NCI-H1105 (cell line): ENCODE measurements at places on chromosomes 1 and 21.

DNA sequence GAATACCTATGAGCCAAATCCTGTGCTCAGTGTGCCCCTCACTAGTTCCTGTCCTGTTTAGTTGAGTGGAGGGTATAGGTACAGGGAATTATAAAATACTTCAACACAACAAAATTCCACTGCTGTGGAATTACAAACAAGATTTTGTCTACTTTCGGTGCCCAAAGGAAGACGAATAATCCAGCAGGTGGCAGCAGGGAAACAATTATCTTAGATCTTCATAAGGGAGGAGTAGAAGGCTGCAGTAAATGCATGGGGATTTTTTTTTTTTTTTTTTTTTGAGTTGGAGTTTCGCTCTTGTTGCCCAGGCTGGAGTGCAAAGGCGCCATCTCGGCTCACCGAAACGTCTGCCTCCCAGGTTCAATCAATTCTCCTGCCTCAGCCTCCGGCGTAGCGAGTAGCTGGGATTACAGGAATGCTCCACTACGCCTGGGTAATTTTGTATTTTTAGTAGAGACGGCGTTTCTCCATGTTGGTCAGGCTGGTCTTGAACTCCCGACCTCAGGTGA is 2.0 kb upstream of the PIP5K1A start:
- peak; percentile 69 for DNase-seq

DNA sequence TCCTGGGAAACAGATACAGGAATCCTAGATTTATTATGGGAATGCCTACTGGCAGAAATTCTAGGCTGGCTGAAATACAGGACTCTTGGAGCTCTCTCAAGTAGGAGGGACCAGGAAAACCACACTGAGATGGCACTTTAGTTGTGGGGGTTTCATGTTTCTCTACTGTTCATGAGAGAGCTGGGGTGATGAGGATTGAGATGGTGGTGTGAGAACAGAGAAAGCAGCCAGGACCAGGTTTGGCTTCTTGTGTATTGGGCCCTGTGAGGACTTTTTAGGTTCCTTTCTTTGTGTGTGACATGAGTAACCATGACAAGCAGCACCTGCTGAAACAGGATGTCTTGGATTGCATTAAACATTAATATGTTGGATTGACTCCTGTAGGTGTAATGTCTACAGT is 4.9 kb downstream of the ARID1A start:
- DNase-seq = no peak

GRCh38 chr1:164466429-164466828 is 92.6 kb upstream of the PBX1 start:
- no peak for DNase-seq

- no peak for DNase-seq
These were observed 199.0 kb downstream of the PDE4B start for GRCh38 chr1:65991694-65992093.

DNA sequence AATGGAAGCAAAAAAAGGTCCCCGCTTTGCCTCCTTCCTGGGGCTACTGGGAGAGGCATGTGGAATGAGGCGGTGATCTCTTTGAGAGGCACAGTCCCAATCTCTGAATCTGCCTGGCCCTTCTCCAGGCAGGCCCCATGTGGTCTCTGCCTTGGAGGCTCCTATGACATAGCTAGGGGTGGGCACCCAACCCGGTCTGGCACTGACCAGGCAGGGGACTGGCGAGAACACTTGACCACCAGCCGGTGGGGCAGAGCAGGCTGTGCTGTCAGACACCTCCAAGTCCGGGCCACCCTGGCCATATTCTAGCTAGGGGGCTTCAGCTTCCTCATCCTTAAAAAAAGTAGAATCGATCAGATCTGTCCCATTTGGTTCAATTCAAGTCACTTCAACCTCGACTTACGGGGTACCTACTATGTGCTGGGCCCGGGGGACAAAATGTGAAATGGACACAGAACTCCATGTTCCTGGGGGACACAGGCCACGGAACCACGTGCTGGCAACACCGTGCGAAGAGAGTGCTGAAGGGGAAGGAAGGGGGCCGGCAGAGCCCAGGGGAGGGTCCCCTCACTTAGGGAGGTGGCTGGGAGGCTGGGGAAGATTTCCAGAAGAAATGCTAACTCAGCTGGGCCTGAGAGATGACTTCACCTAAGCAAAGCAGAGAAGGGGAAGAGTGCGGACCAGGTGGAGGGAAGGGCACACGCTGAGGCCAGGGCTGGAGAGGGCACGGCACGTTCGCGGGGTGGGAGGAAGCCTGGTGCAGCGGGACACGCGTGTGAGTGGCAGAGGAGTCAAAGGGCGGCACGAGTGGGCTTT is 33.3 kb downstream of the HSPG2 start:
- DNase-seq = no peak

GRCh38 chr1:230900984-230901383 is 32.7 kb upstream of the C1orf198 start:
- DNase-seq = no peak

DNA sequence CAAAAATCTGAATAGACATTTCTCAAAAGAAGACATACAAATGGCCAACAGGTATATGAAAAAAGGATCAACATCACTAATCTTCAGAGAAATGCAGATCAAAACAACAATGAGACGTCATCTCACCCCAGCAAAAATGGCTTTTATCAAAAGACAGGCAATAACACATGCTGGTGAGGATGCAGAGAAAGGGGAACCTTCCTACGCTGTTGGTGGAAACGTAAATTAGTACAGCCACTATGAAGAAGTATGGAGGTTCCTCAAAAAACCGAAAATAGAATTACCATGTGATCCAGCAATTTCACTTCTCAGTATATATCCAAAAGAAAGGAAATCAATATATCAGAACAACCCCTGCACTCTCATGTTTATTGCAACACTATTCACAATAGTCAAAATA is 65.1 kb upstream of the ATP1B1 start:
- no peak for DNase-seq

GRCh38 chr1:89728381-89728780 is 92.5 kb upstream of the LRRC8D start:
- DNase-seq = no peak

DNA sequence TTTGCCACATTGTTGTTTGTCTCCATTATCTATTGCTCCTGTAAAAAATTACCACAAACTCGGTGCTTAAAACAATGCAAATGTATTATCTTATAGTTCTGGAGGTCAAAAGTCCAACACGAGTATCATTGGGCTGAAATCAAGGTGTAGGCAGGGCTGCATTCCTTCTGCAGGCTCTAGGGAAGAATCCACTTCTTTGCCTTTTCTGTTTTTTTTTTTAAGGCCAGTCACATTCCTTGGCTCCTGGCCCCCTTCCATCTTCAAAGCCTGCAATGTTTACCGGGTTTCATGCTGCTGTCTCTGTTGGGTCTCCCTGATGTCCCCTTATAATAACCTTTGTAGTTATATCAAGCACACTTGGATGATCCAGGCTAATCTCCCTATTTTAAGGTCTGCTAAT is 212.7 kb downstream of the PTBP2 start:
- DNase-seq = no peak

GRCh38 chr1:8595941-8596340 is 221.5 kb downstream of the RERE start:
- no peak for DNase-seq

- no peak for DNase-seq
These were observed 6.3 kb downstream of the KLHL21 start for GRCh38 chr1:6596351-6596750.

- peak; percentile 95 for DNase-seq
These were observed 5.9 kb downstream of the FCGR2A start for GRCh38 chr1:161511018-161511755.

DNA sequence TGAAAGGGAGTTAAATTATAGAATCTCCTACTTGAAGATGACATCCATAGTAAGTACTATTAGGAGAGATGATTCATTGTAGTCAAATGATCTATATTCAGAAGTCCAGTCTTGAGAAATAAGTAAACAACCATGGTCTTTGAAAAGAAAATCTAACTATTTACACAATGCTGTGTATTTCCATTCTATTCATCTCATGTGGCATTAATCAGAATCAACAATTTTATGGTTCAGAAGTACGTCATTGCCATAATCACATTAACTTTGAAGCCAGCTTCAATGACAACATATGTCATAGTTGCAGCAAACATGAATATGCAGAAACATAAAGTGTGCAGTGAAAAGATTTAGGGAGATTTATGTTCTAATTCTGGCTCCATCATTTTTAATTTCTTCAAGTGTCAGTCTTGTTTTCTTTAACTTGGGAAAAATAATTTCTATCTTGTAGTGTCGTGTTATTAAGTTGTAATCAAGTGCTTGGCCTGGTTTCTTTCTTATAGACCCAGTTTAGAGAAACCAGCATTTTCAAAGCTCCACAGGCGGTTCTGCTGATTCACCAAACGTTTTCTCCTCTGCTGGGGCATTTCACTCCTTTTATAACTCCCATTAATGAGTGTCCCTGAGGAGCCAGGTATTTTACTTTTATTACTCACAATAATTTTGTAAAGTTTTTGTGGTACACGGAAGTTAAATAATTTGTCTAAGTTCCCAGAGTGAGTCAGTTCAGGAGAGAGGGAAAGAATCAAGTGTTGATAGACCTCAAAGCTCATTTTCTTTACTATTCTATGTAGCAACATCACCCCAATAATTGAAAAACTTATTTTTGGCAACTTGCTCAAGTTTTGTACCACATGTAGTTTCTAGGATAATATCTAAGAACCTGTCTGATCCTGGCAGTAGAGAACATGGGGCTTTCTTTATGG is 35.9 kb upstream of the PTGS2 start:
- DNase-seq = no peak

GRCh38 chr1:40409467-40409866 is 35.9 kb downstream of the SMAP2 start:
- no peak for DNase-seq

- DNase-seq = peak; percentile 66
These were observed 615 bp upstream of the MRPS15 start for GRCh38 chr1:36464605-36465393.

DNA sequence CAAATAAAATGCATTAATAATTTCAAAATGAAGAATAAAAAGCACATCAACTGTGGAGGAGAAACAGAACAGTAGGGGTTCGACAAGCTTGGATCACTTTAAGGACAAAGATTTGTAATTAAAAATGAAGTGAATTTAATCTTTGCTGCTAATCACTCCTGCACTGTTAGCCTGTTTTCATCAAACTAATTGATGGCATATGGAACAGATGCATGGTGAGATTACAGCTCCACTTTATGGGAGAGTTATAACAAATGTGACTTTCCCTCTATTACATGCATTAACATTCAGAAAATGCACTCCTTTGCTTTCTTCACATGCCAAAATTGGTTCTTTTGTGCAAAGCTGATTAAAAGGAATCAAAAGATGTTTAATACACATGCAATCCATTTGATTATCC is 207.2 kb upstream of the C21orf91 start:
- DNase-seq = no peak

DNA sequence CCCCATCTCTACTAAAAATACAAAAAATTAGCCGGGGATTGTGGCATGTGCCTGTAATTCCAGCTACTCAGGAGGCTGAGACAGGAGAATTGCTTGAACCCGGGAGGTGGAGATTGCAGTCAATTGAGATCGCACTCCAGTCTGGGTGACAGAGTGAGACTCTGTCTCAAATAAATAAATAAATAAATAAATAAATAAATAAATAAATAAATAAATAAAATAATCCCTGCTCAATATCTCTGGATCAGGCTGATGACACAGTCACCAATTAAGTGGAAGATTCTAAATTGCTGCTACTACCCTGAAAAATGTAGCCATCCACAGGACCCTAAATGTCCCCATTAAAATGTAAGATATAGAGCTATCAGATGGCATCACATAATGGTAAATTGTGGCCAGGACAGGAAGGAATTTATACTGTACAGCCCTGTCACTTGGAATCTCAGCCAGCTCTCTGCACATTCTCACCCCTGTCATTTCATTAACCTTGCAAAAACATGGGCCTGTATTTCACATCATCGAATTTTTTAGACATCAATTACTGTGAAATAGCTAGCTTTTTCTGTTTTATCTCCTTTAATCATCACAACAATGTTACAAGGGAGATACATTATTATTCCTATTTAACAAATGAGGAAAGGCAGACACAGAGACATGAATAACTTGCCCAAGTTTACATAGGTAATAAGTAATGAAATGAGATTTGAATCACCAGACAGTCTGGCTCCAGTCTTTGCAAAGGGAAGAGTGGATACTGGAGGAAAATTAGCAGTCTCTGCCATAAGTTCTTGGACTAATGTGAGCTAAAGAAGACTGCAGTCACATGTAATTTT is 56.7 kb upstream of the NTPCR start:
- DNase-seq = no peak

- DNase-seq = no peak
These were observed 2.7 kb upstream of the CDC42BPA start for GRCh38 chr1:227321035-227321434.

DNA sequence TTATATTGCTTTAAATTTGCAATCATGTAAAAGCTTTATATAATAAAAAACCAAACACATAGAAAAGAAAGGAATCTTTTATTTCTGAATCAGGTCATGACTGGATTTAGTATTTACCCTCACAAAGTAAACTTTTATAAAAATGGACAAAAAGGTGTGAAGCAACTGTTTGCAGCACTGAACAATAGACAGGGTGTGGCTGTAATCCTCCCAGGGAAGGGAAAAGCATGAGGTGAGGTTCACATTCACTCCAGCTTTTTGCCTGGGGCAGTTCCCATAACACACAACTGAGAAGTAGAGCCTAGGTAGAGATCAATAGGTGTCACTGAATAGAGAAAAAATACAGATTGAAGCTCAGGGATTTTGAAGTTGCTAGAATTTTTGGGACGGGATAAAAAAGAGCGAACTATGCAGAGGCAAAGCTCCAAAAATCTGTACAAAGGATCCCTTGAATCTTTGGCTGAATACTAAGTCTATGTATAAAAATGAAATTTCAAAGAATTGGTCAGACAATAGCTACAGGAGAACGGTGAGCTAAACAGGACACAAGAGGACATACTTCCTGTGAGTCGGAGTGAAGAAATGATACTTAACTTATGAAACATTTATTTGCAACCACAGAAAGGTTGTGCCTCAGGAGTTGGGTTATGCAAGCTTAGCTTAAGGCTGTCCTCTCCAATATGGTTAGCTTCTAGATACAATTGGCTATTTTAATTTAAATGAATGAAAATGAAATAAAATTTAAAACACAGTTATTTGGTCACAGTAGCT is 162.0 kb upstream of the ZP4 start:
- DNase-seq = no peak

DNA sequence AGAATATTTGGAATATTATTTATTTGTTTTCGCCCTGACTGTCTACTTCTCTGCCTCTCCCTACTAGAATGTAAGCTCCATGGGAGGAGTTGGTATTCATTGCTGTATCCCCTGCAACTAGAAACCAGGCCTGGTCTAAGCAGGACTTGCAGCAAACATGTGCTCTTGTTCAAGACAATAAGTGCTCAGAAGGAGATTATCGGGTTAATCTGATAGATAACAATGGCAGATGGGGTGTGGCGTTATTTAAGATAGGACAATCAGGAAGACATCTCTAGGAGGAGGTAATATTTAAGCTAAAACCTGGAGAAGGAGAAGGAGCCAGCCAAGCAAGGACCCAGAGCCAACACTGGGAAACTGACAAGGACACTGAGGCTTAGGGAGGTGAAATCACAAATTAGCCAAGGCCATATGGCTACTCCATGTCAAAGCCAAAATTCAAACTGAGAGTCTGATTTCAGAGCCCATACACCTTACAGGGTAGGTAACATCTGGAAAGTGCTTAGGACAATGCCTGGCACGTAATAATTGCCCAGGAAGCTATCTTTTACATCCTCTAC is 41.5 kb downstream of the STYXL2 start:
- no peak for DNase-seq

- no peak for DNase-seq
These were observed 72.6 kb downstream of the DOP1B start for GRCh38 chr21:36229181-36229580.
